ENCODE measurements at places on chromosomes 5 and 9. TPM values are rescaled to one million over a fixed set of nuclear protein-coding genes. Genes with fewer than 3 reads are reported as not detected.

The TIMD4 gene
- total RNA-seq: 25.4 TPM

- H3K4me3 ChIP-seq: no peak overlapping the region
- no peaks in the 10 kb centered on the region for H3K36me3 ChIP-seq
- no peak overlapping the region for H3K27ac ChIP-seq
These were observed 231.9 kb upstream of the TUT7 start for GRCh38 chr9:86586144-86586494.

DNA sequence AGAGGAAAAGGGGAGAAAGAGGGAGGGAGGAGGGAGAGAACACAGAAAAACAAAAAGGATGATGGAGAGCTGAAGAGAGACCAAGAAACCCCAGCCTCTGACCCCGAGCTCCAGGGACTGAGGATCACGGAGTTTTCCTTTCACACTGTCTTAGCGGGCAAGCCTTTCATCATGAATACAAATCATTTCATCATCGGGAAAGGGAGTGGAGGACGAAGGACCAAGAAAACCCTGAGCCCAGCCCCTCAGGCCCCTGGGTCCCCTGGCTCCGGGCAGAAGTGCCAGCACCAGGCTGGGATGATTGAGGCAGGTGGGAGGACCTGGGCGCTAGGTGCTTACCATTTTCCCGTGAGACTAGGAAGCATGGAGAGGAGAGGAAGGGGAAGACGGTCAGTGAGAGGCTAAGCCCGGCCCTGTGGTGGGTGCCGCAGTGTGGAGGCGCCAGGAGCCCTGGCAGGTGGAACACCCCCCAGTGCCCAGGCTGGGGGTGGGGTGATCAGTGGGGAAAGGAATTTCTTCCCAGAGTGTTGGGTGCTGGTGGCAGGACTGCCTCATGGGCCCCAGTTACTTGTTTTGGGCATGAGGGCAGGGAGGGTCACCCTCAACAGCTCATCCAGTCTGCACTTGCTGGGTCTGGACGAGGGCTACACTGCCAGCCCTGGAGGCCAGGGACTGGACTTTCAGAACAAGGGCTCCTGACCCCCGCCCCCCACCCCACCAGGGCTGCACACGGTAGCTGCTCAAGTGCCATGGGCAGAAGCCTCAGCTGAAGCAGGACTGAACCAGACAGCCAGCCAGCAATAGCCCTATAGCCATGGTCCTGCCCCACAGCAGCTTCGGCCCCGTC is 49.0 kb upstream of the SARDH start:
- H3K27ac ChIP-seq: no peak overlapping the region
- H3K36me3 ChIP-seq: no peaks in the 10 kb centered on the region
- DNase-seq: no peak
- H3K4me1 ChIP-seq: no peaks in the 10 kb centered on the region

GRCh38 chr5:8521991-8522390 is 653.0 kb downstream of the MTRR start:
- H3K27ac ChIP-seq: no peak overlapping the region
- H3K36me3 ChIP-seq: no peaks in the 10 kb centered on the region
- no peaks in the 10 kb centered on the region for H3K4me1 ChIP-seq
- no peak for DNase-seq

The TAF1L gene
- total RNA-seq: not detected

GRCh38 chr9:6630502-6631206 is 14.9 kb downstream of the GLDC start:
- DNase-seq: no peak
- H3K27ac ChIP-seq: no peak overlapping the region
- H3K36me3 ChIP-seq: no peaks in the 10 kb centered on the region
- H3K27me3 ChIP-seq: peaks cover 6% of the 10 kb centered on the region
- peaks cover 5% of the 10 kb centered on the region for H3K4me1 ChIP-seq
- H3K4me3 ChIP-seq: no peak overlapping the region

- no peak overlapping the region for H3K27ac ChIP-seq
- H3K36me3 ChIP-seq: no peaks in the 10 kb centered on the region
- no peaks in the 10 kb centered on the region for H3K4me1 ChIP-seq
These were observed 237.5 kb upstream of the ADRA1B start for GRCh38 chr5:159678657-159679392.

GRCh38 chr9:81293651-81294050 is 395.7 kb downstream of the TLE1 start:
- no peak for DNase-seq
- no peaks in the 10 kb centered on the region for H3K36me3 ChIP-seq
- H3K4me1 ChIP-seq: no peaks in the 10 kb centered on the region
- no peaks in the 10 kb centered on the region for H3K27me3 ChIP-seq
- no peak overlapping the region for H3K27ac ChIP-seq
- H3K4me3 ChIP-seq: no peak overlapping the region

GRCh38 chr5:143350751-143351602 is 52.5 kb downstream of the NR3C1 start:
- no peak for DNase-seq
- H3K4me3 ChIP-seq: no peak overlapping the region
- H3K36me3 ChIP-seq: peaks cover 2% of the 10 kb centered on the region
- peak overlapping the region; percentile 18 for H3K27ac ChIP-seq
- H3K4me1 ChIP-seq: peaks cover 29% of the 10 kb centered on the region
- H3K27me3 ChIP-seq: no peaks in the 10 kb centered on the region

The PCDHB11 gene
- 0.24 TPM for total RNA-seq

The ACTBL2 gene
- not detected for total RNA-seq
